Endodermal cell (in vitro differentiated cells): ENCODE measurements at places on chromosomes 7 and 10.

GRCh38 chr10:126022841-126023240 is 126.5 kb downstream of the FANK1 start:
- no peak for DNase-seq

DNA sequence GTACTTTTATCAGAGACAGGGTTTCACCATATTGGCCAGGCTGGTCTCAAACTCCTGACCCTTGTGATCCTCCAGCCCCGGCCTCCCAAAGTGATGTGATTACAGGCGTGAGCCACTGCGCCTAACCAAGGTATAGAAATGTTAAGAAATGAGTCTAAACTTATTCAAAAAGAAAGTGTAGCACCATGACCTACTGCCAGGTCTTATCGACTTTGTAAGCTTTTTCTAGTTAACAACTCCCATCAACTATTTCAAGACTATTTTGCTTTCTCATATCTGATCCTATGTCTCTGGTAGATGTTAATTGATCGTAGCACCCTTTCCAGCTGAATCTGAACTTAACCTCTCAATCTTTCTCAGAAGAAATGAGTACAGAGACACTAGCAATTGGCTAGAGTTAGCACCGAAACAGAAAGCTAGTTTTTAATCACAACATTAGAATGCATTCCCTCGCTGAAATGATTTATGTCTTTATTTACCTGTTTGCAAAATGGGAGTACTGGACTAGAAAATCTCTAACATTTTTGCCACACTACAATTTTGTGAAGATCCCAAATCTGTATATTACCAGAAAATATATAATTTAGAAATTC is 114.0 kb upstream of the HGF start:
- DNase-seq: no peak

GRCh38 chr10:68492118-68492517 is 20.3 kb upstream of the DNA2 start:
- DNase-seq: no peak

GRCh38 chr10:45308707-45309106 is 6.7 kb downstream of the OR13A1 start:
- peak; percentile 52 for DNase-seq

GRCh38 chr10:86600296-86600695 is 54.1 kb upstream of the OPN4 start:
- DNase-seq: no peak

- DNase-seq: no peak
Measured at GRCh38 chr10:124388476-124388822, 30.3 kb downstream of the OAT start.

DNA sequence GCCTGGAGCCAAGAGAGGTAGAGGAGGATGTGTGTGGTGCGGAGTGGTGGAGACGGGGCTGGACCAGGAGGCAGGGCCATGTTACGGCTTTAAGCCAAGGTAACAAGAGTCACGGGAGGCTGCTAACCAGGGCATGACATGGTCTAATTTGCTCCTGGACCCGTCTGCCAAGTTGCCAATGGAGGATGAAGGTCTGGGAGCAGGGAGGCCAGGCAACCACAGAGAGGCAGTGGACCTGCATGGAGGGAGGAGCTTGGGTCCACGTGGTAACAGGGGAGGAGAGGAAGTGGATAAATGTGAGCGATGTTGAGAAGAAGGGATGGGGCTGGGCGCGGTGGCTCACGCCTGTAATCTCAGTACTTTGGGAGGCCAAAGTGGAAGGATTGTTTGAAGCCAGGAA is 31.0 kb downstream of the SRRM3 start:
- DNase-seq: peak; percentile 61

- DNase-seq: no peak
Measured at GRCh38 chr7:41774966-41775365, 72.1 kb upstream of the INHBA start.

DNA sequence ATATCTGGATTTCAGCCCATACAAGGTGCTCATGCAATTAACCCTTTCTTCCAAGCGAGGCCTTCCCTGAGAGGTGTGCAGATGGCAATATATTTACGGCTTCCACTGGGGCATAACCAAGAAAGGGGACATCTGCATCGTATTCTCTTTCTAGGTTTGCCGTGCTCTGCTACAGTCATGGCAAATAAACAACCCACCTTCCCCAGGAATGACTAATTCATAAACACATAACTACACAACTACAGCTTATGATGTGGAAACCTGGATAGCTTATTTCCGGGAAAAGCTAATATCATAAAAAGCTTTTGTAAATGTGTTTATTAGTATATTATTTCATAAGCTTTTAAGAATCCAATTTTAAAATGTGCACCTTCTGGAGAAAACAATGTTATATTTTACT is 120.0 kb downstream of the CAMK1D start:
- no peak for DNase-seq

GRCh38 chr10:60425392-60426110 is 35.9 kb upstream of the ANK3 start:
- DNase-seq: no peak

DNA sequence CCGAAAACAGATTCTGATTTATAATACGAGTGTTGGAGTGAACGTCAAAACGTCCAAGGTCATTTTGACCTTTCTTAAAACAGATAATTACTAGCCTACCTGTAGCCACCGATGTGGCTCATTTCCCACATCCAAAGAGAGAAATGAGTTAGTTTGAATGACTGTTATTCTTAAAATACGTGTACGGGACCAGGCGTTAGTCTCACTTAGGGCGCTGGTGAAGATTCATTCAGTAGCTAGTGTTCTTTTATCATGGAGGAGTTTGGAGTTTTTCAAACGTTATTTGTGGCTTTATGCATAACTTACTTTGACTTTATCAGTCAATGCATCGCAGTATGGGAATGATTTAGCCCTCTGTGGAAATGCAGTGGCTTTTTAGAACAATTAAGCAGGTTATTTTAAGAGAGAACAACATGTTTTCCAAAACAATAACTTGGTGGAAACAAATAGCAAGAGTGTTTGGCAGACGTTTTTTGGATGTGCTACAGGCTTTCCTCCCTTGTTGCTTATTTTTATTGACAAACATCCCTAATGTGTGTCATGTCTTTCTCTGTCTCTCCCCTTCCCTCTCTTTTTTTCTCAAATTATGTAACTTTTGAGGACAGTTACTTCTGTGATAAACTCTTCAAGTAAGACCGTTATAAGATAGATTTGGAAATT is 1.6 kb downstream of the BICC1 start:
- DNase-seq: no peak

DNA sequence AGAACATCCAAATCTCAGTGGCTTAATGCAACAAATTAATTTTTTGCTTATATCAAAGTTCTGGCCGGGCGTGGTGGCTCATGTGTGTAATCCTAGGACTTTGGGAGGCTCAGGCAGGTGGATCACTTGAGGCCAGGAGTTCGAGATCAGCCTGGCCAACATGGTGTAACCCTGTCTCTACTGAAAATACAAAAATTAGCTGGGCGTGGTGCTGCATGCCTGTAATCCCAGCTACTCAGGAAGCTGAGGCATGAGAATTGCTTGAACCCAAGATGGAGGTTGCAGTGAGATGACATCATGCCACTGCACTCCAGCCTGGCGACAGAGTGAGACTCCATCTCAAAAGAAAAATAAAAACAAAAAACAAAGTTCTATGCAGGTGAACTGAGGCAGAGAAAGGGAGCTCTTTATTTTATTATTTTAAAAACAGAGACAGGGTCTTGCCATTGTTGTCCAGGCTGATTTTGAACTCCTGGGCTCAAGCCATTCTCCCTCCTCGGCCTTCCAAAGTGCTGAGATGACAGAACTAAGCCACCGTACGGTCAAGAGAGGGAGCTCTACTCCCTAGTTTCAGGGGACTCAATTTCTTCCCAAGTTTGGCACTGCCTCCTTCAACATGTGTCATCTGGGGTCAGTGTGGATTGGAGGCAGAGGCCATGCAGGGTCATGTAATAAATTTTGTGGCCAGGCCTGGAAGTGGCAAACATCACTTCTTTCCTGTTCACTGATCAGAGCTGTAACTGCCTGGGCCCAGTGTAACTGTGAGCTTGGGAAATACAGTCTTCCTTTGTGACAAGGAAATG is 2.4 kb downstream of the ADCK2 start:
- DNase-seq: peak; percentile 74

DNA sequence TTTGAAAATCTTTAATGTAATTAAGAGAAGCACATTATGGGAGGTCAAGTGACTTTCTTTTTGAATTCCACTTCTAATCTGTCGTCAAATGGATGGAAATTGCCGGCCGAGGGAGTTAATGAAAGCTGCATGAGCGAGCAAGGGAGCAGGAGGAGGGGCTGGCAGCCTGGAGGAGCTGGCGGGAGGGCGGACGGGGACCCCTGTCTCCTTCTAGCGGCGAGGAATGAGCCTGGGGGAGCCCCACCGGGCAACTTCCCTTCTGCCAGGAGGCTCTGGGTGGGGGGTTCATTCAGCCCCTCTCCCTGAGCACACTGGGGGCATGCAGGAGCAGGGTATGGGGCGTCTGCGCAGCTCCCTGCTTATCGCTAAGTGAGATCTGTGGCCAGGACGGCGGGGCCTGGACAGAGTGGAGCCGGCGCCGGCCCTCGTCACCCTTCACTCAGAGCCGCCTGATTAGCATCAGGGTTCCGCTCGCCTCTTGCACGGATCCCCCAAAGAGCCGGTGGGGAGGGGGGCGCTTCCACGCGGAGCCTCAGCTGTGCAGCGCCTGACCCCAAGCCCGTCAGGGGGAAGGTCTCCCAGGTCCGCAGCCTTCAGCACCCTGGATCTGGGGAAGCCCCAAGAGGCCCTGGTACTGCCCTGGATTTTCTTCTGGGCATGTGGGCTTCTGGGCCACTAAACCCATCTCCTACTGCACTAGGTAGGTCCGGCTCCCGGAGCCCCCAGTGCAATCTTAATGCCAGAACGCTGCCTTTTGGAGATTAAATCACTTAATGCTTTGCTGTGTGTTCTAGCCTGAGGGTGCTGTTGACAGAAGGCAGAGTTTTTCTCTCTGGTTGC is 680.8 kb downstream of the LRMDA start:
- DNase-seq: peak; percentile 63

GRCh38 chr10:98339799-98340198 is 71.8 kb upstream of the LOXL4 start:
- DNase-seq: no peak

DNA sequence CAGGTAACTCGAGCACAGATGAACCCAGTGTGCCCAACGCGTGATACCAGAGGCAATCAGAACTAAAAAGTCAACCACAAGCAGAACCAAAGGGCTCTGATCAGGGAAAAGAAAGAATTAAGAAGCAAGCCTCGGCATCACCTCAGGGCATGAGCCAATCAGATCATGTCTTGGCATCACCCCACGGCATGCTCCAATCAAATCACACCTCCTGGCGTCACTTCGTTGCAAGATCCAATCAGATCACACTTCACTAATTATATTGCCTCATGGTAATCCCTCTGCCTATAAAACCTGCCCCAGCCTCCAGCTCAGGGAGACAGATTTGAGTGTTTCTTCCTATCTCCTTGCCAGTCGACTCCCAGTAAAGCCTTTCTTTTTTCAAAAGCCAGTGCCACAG is 46.8 kb downstream of the TYW1B start:
- DNase-seq: no peak

GRCh38 chr10:19971343-19972052 is 155.3 kb downstream of the PLXDC2 start:
- DNase-seq: no peak
